Motor neuron (in vitro differentiated cells): ENCODE measurements at places on chromosomes 3 and 15. TPM values are rescaled to one million over a fixed set of nuclear protein-coding genes. Genes with fewer than 3 reads are reported as not detected.

DNA sequence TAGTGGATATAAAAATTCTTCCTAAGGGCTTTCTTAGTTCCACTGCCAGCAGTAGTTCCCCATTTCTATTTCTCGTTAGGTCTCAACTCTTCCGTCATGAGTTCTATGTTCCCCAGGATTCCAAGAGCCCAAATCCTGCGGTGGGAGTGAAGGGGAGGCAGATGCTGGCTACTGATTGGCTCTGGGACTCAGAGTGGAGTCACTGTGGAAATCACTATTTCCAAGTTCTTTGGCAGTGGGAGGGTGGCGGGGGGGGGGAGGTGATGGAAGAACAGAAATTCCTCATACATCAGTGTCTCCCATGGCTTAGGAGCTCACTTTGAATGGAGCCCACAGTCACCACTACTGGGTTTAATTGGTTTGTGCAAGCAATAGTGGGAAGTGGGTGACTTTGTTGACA is 5.6 kb downstream of the CCR1 start:
- ATAC-seq = no peak

DNA sequence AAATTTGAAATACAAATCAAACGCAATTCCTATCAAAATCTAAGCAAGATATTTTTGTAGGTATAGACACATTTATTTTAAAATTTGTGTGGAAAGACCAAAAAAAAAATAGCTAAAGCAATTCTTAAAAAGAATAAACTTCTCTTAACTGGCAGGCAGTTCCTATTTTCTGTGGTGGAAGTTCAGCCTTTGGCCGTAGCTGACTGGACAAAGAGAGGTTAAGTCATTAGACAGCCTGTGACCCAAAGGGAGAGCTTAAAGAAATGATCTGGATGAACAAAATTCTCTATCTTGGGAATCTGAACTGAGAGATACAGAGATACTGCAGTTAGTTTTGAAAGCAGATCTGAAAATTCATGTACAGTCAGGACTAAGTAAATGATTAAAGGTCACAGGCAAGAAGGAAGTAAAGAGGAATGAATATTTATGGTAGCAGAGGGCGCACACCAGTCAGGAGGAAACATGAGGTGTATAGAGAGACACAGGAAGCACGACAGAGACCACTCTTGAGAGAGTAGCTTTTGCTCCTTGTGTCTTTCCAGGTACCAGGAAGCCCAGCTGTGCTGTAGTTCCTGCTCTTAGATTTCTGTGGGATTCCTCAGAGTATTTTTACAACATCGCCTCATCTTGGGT is 57.5 kb downstream of the TPRG1 start:
- ATAC-seq = no peak

DNA sequence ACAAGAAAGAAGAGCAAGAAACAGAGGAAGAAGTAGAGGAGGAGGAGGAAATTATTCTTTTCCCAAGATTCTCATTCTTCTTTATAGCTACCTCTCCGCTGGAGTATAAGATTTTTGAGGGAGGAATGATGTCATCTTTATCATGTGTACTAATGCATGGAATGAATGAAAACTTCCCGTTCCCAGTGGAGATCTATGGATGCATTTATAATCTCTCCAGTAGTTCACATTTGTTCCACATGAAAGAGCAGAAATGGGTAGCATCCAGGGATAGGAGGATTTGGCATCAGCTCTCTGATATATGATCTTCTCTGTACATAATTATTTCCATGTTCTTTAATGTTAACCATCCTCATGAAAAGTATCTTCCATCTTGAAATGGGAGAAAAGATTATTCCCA is 244.4 kb downstream of the ADAMTSL3 start:
- no peak for ATAC-seq

- peak; percentile 71 for ATAC-seq
Observed at GRCh38 chr3:141454906-141455602, 31.8 kb upstream of the RASA2 start.

DNA sequence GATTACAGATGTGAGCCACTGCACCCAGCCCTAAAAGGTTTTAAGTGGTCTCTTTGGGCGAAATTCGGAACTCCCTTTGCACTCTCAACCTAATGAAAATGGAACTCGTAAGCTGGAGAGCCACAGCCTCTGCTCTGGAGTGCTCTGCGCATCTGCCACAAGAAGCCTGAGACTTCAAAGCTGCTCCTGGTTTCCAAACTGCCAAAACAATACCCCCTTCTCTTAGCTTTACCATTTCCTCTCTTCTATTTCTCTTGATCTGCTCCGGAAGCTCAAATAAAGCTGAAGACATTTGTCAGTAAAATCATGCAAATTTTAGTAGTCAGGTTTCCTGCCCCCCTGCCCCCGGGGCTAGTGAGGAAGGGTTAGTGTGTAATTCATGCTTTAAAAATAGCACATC is 312.7 kb downstream of the MFSD1 start:
- ATAC-seq = no peak

DNA sequence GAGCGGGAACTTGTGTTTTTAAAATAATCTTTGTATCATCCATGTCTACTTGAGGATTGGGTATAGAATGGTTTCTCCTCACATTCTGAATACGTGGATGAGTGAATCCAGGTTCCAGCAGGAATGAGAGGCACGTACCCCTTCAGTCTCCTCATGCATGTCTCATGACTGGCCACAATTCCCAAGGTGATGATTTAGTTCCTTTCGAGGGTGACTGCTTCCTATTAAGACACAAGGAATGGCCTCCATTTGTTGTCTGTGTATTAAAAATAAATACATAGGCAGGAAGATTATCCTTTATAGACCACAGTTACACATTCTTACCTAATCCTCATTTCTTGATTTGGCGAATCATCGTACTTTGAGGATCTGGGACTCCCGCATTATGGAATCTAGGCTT is 217.0 kb upstream of the LRIG1 start:
- no peak for ATAC-seq

- ATAC-seq = no peak
Observed at GRCh38 chr3:18827664-18828063, 320.6 kb upstream of the KCNH8 start.

DNA sequence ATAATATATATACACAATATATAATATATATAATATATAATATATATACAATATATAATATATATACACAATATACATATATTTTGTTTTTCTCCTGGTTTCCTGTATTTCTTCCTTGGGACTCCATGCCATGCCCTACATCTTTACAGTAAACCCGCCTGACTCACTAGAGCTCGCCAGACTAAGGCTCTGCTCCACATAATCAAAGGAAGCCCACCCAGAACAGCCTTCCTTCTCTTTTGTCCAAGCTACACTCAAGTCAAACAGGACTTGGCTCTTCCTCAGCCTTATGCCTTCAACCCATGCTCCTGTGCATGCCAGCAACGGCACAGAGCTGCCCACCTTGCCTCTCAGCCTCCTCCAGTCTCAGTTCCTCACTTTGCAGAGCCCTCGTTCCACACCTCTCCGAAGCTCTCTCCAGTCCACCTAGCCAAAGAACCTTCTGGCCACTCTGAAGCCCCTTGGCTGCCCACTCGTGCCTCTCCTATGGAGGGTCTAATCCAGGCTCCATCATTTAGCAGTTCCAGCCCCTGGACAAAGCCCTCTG is 109.1 kb downstream of the RFTN1 start:
- ATAC-seq = no peak

DNA sequence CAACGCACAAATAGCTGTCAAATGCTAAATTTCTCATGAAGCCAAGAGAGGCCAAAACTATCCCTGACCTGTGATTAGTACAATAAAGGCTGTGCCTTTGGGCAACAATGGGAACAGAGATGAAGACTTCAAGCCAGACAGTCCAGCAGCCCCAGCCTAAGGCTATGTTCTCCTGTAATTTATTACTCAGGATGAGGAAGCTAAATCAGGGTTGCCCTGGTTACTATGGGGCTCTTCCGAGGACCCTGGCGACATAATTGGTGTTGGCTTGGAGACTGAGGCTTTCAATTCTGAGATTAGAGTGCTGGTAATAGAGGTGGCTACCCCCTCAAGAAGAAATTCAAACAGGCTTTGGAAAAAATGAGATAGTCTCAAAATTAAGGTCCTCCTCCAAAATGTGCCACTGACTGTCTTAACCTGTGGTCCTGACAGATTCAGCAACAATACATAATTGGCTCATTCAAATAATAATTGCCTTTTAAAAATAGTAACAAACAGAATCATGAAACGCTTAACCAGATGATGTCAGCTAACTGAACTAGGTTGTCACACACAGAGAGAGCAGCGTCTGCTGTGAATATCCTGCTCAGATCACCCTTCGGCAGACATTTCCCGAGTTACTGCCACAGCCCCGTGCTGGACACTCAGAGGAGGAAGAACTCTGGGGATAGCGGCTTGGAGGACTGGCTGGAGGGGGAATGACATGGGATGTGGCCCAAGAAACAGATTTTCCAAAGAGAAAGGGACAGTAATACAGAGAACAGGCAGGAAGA is 43.0 kb downstream of the NSMCE3 start:
- peak; percentile 28 for ATAC-seq

DNA sequence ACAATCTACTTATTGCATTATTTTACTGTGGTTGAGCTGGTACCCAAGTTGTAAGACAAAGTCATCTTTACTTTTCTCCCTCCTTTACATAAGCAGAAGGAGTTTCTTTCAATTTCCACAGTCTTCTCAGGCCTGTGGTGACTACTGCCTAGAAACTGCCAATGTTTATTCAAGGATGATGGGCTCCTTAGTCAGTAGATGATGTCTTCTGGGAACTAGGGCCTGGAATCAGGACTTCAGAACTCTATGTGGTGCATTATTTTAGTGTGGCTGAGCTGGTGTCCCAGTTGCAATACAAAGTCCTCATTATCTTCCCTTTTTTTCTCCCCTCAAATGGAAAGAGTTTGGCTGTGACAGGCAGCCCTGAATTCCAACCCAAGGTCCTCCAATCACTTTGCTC is 1762.5 kb downstream of the SI start:
- no peak for ATAC-seq

- ATAC-seq = no peak
Observed at GRCh38 chr3:194869482-194870169, 183.9 kb downstream of the FAM43A start.

DNA sequence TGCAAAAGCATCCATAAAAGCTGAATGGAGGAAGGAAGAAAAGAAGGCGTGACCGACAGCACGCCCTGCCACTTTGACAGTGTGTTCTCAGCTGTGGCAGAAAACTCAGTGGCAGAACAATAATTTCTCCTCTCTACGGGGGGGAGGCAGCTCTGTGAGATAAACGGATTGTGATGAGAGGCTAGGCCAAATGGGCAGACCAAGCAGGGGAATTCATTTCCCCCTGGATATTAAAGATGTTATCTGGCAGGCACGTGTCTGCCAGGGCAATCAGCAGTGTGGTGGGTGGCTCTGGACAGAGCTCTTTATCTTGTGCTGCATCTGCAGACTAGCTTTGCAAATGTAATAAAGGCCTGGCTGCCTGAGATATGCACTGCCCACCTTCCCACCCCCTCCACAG is 1.9 kb upstream of the RMDN3 start:
- no peak for ATAC-seq

GRCh38 chr15:33392453-33392852 is 81.7 kb downstream of the RYR3 start:
- ATAC-seq = no peak

- no peak for ATAC-seq
Observed at GRCh38 chr3:153445817-153446216, 283.8 kb downstream of the RAP2B start.

DNA sequence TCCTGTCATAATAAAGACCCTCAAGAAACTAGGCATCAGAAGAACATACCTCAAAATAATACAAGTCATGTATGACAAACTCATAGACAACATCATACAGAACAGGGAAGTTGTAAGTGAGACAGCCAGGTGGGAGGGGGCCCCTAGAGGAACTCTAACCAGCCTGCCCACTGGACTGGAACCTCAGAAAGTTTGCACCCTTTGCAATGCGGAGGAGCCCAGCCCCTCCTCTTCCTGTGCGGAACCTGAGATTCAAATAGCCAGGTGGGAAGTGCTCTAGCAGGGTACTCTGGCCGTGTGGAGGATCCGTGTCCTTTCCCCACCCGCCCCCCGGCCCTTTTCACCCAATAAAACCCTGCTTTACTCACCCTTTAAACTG is 387.0 kb upstream of the CBLB start:
- ATAC-seq = no peak

GRCh38 chr15:43293432-43293831 is 26.7 kb upstream of the TGM5 start:
- peak; percentile 54 for ATAC-seq

DNA sequence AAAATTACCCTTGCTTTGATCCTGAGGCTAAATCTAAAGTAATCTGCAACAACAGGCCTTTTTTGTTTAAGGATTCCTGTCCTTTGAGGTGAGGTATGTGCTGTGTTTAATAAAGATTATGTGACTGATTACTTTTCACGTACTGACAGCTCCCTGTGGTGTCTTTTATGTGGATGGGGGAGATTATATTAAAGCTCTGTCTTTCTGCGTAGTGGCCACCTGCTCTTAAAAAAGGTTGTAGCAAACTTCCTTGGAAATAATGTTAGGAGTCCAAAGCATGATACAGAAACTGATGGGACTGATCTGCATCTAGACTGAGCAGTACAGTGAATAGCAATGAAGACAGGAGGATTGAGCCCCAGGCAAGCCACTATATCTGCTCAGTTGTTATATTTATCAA is 453.0 kb upstream of the GOLIM4 start:
- no peak for ATAC-seq

DNA sequence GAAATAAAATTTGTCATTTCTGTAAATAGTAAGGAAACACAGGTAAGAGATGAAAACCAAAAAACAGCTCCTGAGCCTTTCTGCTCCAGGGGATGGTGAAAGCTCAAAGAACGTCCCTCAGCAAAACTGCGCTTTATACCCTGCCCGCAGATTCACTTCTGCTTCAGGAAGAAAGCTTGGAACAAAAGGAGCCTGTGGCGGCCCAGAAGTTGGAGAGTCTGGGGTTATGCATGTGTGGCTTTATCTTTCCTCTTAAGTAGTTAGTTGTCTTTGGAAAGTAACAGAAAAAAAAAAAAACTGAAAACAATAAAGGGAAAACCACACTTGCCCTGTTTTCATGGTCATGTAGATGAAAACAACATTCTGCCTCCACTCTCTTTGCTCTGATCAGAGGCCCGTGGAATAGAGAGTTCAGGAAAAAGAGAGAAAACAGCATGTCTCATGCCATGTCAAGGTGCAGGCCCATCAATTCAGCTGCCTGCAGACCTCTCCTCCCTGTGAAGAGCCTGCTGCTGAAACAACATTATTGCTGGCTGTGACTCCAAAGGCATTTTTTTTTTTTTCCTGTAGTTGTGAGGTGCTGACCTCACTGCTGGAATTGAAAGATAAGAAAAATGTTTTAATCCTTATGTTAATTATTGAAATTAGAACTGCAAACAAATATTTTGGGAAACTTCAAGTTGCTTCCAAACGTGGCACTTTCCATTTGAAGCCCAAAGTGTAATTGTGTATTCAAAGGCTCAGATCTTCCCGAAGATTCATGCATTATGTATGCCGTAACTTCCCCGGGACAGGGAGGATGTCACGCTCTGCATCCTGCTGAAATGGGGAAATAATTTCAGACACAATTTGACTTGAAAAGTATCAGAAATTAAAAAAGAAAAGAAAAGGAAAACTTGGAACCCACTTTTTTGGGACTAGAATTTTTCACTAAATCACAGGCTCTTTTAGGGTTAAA is 108.4 kb upstream of the ZNF385D start:
- peak; percentile 64 for ATAC-seq

- ATAC-seq = no peak
Observed at GRCh38 chr15:62052713-62053112, 7.5 kb downstream of the VPS13C start.

Gene GOLGA6L6
- total RNA-seq = 0.05 and 0.31 TPM in 2 replicates

Gene EPB42
- total RNA-seq = 1.2 TPM in 1 of 2 replicates, not detected in the other

Gene ANKRD28
- total RNA-seq = 19.0 and 20.2 TPM in 2 replicates

Gene C3orf85
- not detected in 2 replicates for total RNA-seq

Gene RARRES1
- 1.3 and 2.1 TPM in 2 replicates for total RNA-seq

Gene PLOD2
- 15.5 and 15.9 TPM in 2 replicates for total RNA-seq
